ENCODE measurements at places on chromosomes 5 and 9.

- no peak for DNase-seq
Measured at GRCh38 chr5:2129568-2130272, 247.0 kb upstream of the IRX4 start.

GRCh38 chr9:21119093-21119770 is 22.4 kb downstream of the IFNW1 start:
- DNase-seq, result no peak

- no peak for DNase-seq
Measured at GRCh38 chr5:139284295-139284694, 9.2 kb upstream of the MATR3 start.

GRCh38 chr5:92916036-92916435 is 665.0 kb downstream of the NR2F1-AS1 start:
- no peak for DNase-seq

GRCh38 chr9:117413346-117414219 is 1.3 kb downstream of the ASTN2 start:
- DNase-seq, result no peak

DNA sequence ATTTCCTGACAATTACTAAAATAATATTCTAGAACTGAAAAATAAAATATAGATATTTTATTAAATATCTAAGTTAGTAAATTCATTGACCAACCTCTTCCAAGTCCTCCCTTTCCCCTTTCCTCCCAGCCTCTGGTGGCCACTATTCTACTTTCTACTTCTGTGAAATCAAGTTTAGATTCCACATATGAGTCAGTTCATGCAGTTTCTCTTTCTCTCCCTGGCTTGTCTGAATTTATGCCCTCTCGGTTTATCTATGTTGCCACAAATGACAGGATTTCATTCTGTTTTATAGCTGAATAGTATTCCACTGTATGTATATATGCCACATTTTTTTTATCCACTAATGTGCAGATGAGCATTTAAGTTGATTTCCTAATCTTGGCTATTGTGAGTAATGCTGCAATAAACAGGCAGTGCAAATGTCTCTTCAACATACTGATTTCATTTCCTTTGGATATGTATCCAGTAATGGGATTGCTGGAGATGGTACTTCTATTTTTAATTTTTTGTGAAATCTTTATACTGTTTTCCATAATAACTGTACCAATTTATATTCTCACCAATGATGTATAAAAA is 52.3 kb downstream of the WDR36 start:
- no peak for DNase-seq

DNA sequence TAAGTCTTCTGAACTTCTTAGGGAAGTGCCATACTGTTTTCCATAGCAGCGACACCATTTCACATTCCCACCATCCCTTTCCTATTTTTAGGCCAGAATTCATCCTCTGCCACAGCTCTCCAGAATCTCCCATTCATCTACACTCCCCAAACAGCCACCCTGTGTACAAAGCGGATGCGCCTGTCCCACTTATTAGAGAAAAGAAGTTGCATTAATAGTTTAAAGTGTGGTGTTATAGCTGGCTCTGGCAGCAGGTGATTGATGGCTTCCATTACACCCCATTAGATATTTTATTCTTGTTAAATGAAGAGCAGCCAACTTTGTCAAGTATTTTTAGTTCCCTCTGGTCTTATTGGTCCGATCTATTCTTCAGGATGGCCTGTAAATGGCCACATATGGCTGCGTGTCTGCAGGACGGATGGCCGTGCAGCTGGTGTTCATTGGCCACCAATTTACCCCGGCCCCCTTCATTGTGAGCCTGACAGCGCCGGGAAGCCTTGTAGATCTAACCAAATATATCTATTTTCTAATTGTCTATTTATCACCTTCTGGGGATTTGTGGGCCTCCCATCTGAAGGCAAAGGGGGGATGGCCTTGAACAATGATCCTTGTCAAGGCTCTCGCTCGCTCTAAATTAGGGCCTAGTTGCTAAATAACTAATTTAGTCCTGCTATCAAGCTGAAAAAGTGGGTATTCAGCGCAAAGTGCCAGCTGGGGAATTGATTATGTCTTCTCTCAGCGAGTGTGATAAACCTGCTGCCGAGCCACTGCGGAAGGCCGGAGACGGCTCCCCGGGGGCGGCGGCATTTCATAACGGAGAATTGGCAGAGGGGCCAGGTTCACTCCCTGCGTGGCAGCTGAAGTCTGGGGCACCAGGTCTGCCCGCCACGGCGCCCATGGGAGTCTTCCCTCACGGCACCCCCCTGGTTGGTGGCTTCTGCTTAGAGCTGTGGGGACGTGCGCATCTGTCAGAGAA is 141.1 kb downstream of the MELK start:
- no peak for DNase-seq

DNA sequence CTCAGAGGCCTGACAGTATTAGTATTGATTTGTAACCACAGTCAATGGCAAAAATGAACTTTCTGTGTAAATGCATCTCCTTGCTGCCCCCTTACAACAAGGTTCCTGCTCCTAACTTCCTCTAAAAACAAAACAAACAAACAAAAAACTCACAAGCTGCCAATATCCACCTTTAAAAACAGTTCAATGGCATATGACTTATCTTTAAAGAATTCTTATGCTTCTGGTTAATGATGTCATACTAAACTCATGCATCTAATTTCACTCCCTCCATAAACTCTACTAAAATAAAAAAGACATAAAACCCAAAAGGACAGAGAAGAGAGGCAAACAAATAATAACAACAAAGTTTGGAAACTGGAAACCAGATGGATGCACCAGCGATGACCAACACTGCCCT is 9.0 kb upstream of the OR1N1 start:
- no peak for DNase-seq

- DNase-seq, result no peak
Measured at GRCh38 chr5:27315363-27316270, 277.2 kb upstream of the CDH9 start.

DNA sequence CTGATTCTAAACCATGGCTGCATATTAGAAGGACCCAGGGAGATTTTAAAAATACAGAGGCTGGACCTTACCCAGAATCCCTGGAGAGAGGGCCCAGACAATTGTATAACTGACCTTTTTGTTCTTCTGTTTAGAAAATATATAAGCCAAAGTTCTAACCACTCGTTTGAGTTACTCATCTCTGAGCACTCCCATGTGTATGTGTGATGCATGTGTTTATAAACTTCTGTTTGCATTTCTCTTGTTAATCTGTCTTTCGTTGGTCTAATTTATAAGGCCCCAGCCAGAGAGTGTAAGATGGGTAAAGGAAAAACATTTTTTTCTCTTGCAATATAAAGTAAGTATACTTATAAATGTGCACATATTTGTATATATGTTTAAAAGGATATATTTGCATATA is 443.9 kb downstream of the ZNF608 start:
- no peak for DNase-seq

DNA sequence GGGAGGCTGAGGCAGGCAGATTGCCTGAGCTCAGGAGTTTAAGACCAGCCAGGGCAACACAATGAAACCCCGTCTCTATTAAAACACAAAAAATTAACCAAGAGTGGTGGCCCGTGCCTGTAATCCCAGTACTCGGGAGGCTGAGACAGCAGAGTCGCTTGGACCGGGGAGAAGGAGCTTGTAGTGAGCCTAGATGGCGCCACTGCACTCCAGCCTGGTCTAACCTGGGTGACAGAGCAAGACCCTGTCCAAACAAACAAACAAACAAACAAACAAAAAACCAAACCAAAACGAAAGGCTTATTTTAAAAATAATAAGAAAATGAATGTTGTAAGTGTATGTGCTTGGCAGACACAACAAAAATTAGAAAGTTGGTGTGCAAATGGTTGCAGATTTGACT is 536.3 kb upstream of the PTPRD start:
- no peak for DNase-seq

- DNase-seq, result peak; percentile 65
Measured at GRCh38 chr5:65482736-65483545, 1.2 kb upstream of the ADAMTS6 start.

DNA sequence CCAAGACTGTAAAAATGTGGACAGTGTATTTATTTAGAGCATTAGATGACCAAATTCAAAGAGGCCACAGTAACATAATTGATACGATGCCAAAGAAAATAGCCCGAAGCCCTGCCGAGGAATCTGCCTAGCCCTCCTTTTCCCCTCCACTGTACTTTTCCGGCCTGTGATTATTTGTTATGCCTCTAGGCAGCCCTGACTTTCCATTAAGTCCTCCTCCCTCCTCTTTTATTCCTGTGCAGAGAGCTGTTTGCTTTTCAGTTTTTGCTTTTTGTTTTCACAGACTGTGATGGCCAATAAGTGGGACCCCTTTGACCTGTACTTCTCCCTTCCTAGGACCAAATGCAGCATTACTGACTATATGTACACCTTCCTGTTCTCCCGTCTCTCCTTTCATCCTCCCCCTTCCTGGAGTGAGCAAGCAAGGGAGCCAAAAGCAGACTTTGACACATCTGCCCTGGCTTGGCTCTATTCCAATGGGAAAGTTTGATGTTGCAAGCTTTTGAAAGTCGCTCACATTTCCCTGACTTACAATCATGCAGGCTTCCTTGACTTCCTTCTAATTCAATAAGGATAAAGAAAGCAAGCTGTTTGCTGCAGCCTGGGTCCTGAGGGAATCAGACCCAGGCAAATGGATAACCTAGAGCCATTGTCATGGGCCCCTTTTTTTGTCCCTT is 76.1 kb downstream of the NREP start:
- no peak for DNase-seq

DNA sequence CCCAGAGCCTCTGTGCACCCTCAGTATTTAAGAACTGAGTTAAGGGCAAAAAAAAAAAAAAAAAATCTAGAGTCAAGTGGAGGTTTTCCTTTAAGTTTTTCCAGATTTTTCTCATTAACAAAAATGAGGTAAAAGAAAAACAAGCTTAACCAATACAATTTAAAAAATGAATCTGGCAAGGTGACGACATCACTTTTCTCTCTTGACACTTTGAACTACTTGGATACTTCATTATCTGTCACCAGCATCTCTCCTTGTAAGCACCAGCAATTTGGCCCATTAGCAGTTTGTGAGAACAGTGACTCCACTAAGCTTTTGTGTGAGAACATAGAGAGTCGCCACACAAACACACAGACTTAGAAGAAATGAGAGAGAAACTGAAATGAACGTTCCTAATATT is 345.7 kb upstream of the SLC30A5 start:
- DNase-seq, result no peak

DNA sequence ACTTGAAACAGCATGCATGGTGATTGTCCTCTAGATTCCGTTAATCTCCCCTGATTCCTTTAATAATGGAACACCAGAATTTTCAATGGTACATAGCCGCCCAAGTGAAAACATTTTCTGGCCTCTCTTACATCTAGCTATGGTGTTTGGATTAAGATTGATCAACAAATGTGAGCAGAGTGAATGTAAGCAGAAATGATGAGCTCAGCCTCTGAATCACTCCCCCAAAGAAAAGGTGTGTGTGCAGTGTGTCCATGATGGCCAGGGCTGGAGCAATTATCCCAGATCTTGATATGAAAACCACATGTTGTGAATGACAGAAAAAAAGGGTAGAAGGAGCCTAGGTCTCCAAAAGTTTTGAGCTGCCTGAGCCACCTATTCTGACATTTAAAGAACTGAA is 55.3 kb downstream of the OR2K2 start:
- no peak for DNase-seq

DNA sequence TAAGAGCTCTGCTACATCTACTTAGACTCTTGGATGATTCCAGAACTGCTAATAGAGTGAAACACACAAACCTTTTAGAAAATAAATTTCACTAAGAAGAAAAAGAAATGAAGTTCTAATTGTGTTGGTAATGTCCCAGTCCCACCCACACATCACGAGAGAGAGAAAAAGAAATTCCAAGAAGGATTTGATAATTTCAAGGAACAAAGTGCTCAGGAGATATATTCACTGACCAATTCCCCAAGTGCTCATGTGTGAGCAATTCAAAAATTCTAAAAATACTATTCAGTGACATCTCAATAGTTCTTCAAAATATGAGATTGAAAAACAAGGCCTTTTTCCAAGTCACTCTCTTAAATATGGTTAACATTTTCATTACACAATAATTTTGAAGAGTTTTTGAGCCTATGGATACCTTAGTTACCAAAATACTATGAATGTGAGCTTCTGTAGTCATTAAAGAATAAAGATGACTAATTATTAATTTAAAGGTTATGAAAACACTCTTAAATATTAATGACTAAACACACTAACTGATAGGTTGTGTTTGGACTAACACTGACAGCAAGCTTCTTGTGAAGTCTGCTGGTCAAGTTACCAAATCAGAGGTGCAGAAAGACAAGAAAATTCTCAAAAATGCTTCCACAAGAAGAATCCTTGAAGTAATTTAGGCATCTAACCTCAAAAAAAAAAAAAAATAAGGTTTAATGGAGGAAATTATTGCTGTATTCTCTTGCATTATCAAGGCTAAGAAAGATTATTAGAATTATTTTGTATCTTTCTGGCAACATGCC is 245.3 kb downstream of the PDE4D start:
- no peak for DNase-seq

- DNase-seq, result peak; percentile 58
Measured at GRCh38 chr9:98094316-98094715, 24.7 kb downstream of the TRIM14 start.

DNA sequence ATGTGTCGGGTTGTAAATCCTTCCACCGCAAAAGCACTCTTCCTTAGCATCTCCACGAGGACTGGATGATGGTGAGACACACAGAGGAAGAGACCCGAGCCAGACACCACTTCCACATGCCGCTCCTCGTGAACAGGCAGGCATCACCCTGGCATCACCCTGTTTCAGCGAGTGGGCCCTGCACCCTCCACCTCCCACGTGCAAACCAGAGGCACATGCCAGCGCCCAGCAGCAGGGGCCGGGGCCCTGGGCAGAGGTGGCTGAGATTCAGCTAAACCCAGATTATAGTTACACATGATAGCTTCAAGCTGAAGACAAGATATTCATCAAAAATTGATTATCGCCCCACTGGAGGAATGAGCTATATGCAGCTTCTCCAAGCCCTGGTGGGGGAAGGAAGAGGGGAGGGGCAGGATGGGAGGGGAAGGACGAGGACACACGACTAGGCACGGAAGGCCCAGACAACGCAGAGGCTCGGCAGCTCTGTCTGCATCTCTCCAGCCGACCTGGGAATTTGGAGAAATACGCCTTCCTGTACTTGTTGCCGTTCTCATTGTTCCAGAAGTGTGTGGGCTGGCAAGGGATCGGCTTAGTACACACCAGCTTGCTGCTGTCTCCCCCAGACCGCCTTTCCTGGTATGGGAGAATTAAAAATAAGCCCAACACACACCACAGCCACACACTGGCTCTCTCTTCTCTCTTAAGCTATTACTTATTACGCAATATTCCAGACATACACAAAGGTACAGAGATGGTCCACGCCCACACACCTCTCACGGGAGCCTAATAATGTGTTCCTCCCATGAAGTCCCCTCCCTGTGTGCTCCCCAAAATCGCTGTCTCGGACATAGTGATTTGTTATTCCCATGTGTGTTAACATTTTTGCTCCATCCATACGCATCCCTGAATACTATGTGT is 50.4 kb upstream of the ZNF354A start:
- DNase-seq, result no peak

GRCh38 chr9:98255061-98255577 is 330 bp downstream of the TBC1D2 start:
- DNase-seq, result no peak

GRCh38 chr5:32683125-32683524 is 28.0 kb upstream of the NPR3 start:
- no peak for DNase-seq
